Psoas muscle (tissue), 8 donors: ENCODE measurements at places on chromosomes 13 and 19. TPM values are rescaled to one million over a fixed set of nuclear protein-coding genes. Genes with fewer than 3 reads are reported as not detected.

- peaks cover 4% of the 10 kb centered on the region for H3K4me1 ChIP-seq
- no peaks in the 10 kb centered on the region for H3K27me3 ChIP-seq
- DNase-seq = no peak
- peak overlapping the region; percentile 93 for H3K27ac ChIP-seq
- H3K36me3 ChIP-seq = no peaks in the 10 kb centered on the region
- H3K4me3 ChIP-seq = peak overlapping the region; percentile 84
Observed at GRCh38 chr19:11504502-11505031, 1.1 kb downstream of the ZNF653 start.

DNA sequence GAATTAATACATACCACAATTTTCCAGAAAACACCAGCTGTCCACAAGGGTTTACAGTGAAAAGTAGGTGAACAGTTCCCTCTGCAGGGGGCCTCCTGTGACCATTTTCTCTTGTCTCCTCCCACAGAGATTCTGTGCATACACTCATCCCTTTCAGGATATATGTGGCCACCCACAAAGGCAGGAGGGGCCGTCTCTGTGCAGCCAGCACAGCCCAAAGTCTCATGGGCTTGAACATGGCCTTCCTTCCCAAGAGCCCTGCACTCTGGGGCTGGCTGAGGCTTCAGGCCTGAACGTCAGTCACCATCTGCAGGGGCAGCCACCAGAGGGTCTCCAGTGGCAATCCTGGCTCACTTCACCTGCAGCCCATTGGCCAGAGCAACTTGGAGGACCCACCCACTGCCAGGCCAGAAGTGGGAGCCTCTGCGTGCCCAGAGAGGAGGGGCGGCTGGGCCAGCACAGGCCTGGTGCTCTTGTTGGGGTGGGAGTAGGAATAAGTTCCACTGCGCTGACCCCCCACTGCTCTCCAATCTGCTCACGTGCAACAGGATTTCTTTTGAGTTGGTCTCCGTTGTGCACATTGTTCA is 25.1 kb downstream of the TMEM161A start:
- DNase-seq = no peak
- peaks cover 16% of the 10 kb centered on the region for H3K4me1 ChIP-seq
- H3K27me3 ChIP-seq = no peaks in the 10 kb centered on the region
- H3K27ac ChIP-seq = no peak overlapping the region

- no peak overlapping the region for H3K4me3 ChIP-seq
- DNase-seq = no peak
- no peaks in the 10 kb centered on the region for H3K36me3 ChIP-seq
- no peaks in the 10 kb centered on the region for H3K4me1 ChIP-seq
Observed at GRCh38 chr13:49546561-49546960, 38.8 kb downstream of the RCBTB1 start.

- peaks cover 35% of the 10 kb centered on the region for H3K4me1 ChIP-seq
- DNase-seq = no peak
- peak overlapping the region; percentile 39 for H3K4me3 ChIP-seq
- H3K27ac ChIP-seq = peak overlapping the region; percentile 14
- H3K27me3 ChIP-seq = no peaks in the 10 kb centered on the region
Observed at GRCh38 chr19:29944390-29945012, 2.5 kb downstream of the URI1 start.

DNA sequence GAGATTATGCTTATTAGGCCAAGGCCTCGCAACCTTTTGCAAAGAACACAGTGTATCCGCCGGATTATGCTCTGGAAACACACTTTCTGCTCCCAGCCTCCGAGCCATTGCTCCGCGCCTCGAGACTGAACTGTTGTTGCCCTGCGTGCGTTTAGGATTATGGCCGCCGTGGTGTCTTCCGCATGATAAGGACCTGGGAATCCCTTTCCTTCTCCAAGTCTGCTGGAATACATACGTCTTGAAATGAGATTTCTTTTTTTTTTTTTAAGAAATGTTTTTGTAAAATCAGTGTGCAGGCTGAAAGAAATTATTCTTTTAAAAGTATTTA is 89.8 kb upstream of the SOX1 start:
- peaks cover 14% of the 10 kb centered on the region for H3K27me3 ChIP-seq
- DNase-seq = no peak

GRCh38 chr13:54091884-54092283 is 1063.3 kb downstream of the OLFM4 start:
- H3K27ac ChIP-seq = no peak overlapping the region
- H3K4me3 ChIP-seq = no peak overlapping the region
- no peaks in the 10 kb centered on the region for H3K27me3 ChIP-seq
- DNase-seq = no peak

GRCh38 chr13:90068658-90069057 is 1278.8 kb upstream of the MIR17HG start:
- H3K36me3 ChIP-seq = no peaks in the 10 kb centered on the region
- H3K27me3 ChIP-seq = no peaks in the 10 kb centered on the region
- no peaks in the 10 kb centered on the region for H3K4me1 ChIP-seq
- DNase-seq = no peak
- no peak overlapping the region for H3K4me3 ChIP-seq

GRCh38 chr19:1231729-1232637 is 5.8 kb downstream of the CBARP start:
- H3K4me3 ChIP-seq = no peak overlapping the region
- peaks cover 5% of the 10 kb centered on the region for H3K4me1 ChIP-seq
- H3K27me3 ChIP-seq = peaks cover 5% of the 10 kb centered on the region
- no peak overlapping the region for H3K27ac ChIP-seq

DNA sequence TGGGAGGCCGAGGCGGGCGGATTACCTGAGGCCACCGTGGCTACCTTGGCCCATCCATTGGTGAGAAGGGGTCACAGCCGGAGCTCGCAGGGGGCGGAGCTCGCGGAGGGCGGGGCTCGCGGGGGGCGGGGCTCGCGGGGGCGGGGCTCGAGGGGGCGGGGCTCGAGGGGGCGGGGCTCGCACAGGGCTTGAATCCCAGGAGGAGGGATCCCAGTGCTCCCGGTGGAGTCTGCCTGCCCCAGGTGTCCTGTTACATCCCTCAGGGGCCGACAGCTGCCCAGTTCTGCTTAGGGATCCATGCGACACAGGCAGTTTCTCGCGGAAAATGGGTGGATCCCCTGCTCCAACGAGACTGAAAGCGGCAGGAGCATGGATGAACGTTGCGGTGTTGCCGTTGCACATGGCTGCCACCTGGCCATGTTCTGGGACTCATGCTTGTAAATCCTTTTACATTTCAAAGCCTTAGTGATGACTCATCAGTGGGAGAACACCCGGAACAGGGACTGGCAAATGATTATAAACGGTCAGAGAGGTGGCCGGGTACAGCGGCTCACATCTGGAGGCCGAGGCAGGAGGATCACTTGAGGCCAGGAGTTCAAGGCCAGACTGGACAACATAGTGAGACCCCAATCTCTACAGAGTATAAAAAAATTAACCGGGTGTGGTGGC is 25.1 kb downstream of the TMPRSS9 start:
- H3K36me3 ChIP-seq = no peaks in the 10 kb centered on the region
- no peak overlapping the region for H3K27ac ChIP-seq
- peaks cover 5% of the 10 kb centered on the region for H3K4me1 ChIP-seq
- no peaks in the 10 kb centered on the region for H3K27me3 ChIP-seq
- peak overlapping the region; percentile 18 for H3K4me3 ChIP-seq
- peak; percentile 27 for DNase-seq

DNA sequence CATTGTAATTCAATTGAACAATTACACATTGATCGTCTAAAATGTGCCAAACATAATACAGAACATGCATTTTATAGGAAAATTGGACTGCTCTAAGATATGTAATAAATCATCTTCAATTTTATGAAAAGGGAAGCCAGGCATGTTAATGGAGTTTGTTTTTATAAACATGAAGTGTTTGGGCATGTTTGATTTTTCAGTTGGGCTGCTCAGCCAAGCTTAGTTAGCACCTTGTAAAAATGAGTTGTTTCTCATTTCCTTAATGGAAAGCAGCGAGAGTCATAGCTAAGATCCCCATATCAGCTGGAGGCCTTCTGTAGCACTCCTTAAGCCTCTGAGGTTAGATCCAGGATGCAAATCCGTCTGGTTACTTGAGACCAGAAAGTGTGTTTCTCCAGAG is 422.3 kb downstream of the SPRY2 start:
- H3K4me1 ChIP-seq = peaks cover 41% of the 10 kb centered on the region
- no peak overlapping the region for H3K4me3 ChIP-seq
- DNase-seq = no peak
- H3K27ac ChIP-seq = no peak overlapping the region
- no peaks in the 10 kb centered on the region for H3K27me3 ChIP-seq
- H3K36me3 ChIP-seq = no peaks in the 10 kb centered on the region

DNA sequence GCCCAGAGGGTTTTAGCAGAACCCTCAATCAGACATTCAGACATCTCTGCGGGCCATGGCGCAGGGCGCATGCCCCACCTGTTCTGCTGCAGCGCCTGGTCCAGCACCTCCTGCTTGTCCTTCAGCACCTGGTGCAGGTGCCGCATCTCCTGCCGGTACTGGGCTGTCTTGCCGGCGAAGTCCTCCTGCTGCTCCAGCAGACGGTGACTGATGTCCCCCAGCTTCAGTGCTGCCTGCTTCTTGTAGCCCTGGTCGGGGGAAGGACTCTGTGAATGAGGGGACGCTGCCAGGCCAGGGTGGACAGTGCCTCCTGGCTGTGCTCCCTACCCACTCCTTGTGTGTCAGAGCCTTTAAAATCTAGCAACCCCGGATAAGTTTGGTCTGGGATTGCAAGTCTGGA is 12.2 kb upstream of the SLC7A9 start:
- no peaks in the 10 kb centered on the region for H3K4me1 ChIP-seq
- H3K27ac ChIP-seq = no peak overlapping the region
- H3K36me3 ChIP-seq = no peaks in the 10 kb centered on the region
- H3K4me3 ChIP-seq = no peak overlapping the region
- H3K27me3 ChIP-seq = no peaks in the 10 kb centered on the region
- peak; percentile 27 for DNase-seq

DNA sequence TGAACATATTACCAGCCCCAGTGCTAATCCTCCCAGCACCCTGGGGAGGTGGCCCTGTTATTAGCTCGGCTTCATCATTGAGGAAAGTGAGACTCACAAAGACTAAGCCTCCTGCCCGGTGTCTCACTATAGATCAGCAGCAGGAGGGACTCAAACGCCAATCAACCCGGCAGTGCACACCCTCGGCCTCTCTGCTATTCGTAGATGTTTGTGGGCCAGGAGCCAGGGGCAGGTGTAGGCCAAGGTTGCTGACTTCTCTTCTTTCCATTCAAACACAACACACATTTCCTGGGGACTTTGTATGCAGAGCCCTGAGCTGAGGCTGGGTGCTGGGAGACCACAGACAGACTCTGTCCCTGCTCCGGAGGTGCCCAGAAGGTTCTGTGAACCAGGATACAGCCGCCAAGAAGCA is 9.4 kb upstream of the SBK3 start:
- DNase-seq = no peak
- peak overlapping the region; percentile 80 for H3K27ac ChIP-seq
- H3K36me3 ChIP-seq = no peaks in the 10 kb centered on the region
- H3K4me3 ChIP-seq = peak overlapping the region; percentile 31

GRCh38 chr19:38182536-38183210 is 41.3 kb downstream of the DPF1 start:
- H3K4me3 ChIP-seq = no peak overlapping the region
- no peak overlapping the region for H3K27ac ChIP-seq
- DNase-seq = no peak
- H3K4me1 ChIP-seq = no peaks in the 10 kb centered on the region
- peaks cover 3% of the 10 kb centered on the region for H3K36me3 ChIP-seq

- no peaks in the 10 kb centered on the region for H3K4me1 ChIP-seq
- no peak overlapping the region for H3K4me3 ChIP-seq
- no peaks in the 10 kb centered on the region for H3K27me3 ChIP-seq
- H3K36me3 ChIP-seq = no peaks in the 10 kb centered on the region
Observed at GRCh38 chr13:85631801-85632200, 167.4 kb downstream of the SLITRK6 start.

DNA sequence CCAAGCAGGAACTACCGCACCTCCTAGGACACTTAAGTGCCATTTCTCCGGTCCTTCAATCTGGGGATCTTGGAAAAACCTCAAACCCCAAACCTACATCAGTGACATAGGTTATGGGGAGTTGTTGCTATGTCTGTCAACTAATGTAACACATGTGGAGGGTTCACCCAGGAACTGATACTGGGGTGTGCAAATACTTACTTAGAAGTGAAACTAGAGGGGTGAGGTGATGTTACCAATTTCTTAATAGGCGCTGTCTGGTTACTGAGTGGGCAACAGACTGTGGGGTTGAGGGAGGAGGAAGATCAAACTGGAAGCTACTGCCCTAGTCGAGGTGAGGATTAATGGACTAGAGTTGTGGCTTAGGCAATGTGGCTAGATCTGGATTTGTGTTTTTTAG is 1.9 kb downstream of the ZNF586 start:
- H3K4me1 ChIP-seq = peaks cover 32% of the 10 kb centered on the region
- peak overlapping the region; percentile 97 for H3K4me3 ChIP-seq
- H3K36me3 ChIP-seq = peaks cover 9% of the 10 kb centered on the region
- no peaks in the 10 kb centered on the region for H3K27me3 ChIP-seq

- H3K27me3 ChIP-seq = no peaks in the 10 kb centered on the region
- H3K27ac ChIP-seq = peak overlapping the region; percentile 97
- peak overlapping the region; percentile 60 for H3K4me3 ChIP-seq
- peak; percentile 87 for DNase-seq
Observed at GRCh38 chr19:13849991-13850909, 26.7 kb upstream of the NANOS3 start.

The YJU2 gene
- total RNA-seq = 14.3 TPM

The LGI4 gene
- total RNA-seq = 22.1 TPM
